CD4-positive, alpha-beta T cell (primary cell): ENCODE measurements at places on chromosomes 16 and 17. TPM values are rescaled to one million over a fixed set of nuclear protein-coding genes. Genes with fewer than 3 reads are reported as not detected.

NTN3 gene
- total RNA-seq, result not detected

SLC4A1 gene
- not detected for total RNA-seq

GAS2L2 gene
- 0.19 TPM for total RNA-seq

ZNF19 gene
- 4.6 TPM for total RNA-seq

ZG16 gene
- total RNA-seq, result not detected

CCDC47 gene
- total RNA-seq, result 31.0 TPM

CTRB2 gene
- total RNA-seq, result not detected
